Germinal center (tissue), 1 donor: ENCODE measurements at places on chromosomes 5 and 9.

- no peak for DNase-seq
These were observed 53.4 kb upstream of the IL6ST start for GRCh38 chr5:56048124-56048523.

DNA sequence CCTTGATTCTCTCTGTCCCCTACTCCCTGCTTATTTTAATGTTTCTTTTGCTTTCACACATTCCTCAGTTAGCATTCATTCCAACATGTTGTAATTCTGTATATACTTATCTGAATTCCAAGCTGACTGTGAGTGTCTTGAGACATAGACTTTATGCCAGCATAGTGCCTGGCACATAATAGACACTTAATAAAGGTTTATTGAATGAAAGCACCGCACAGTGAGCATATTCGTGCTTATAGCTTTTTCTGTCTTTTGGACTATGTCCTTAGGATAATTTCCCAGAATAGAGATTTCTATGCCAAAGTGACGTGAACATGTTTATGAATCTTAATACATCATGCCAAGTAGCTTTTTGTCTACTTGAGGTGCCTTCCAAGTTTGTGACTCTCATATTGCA lies 174.6 kb downstream of the CD180 start:
- no peak for DNase-seq

- DNase-seq = peak; percentile 53
These were observed 53.3 kb downstream of the NREP start for GRCh38 chr5:111703662-111704061.

DNA sequence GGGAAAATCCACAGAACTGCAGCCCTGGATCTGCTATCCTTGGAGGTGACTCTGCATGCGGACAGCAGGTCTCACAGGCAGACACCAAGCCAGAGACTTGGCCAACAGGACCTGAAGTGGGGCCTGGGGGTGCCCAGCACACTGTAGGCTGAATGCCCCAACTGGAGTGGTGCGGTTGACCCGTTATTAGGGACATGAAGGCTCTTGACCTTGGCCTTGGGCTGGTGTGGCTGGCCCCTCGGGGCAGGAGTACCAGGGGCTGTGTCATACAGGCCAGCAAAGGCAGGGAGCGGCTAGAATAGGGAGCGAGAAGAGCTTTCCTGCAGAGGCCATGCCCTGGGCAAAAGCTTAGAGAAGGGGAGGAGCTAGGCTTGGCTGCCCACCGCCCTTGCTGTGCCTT lies 153.2 kb upstream of the MVB12B start:
- no peak for DNase-seq

GRCh38 chr5:1110307-1111240 lies 1.3 kb downstream of the SLC12A7 start:
- no peak for DNase-seq

DNA sequence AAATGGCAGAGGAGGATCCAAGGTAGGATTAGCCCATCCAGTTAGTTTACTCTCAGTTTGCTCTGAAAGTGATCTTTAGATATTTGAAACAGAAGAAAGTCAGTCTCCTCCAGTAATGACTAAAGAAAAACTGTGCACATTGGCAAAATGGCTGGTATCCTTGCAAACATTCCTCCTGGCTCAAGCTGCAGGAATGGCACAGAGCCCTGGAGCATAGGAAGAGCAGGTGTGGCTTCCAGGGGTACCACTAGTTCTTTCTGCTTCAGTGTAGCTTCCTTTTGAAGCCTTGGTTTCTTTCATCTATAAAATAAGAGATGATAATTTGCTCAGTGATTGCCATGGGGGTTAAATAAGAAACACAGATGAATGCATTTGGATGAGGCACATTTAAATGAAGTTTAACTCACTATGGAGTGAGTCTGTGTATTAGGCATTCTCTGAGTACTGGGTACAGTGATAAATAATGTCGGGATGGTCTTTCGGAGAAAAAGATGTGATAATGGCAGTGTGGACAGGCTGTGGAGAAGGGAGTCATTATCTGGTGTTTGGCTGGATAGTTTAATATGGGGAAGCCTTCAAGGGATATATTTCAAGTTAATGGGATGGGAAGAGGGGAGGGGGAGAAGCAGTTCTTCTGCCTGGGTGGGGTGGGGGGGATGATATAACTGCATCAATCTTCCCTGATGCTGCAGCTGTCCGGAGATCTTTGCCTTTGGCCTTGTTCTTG lies 217.3 kb upstream of the KLF4 start:
- no peak for DNase-seq

DNA sequence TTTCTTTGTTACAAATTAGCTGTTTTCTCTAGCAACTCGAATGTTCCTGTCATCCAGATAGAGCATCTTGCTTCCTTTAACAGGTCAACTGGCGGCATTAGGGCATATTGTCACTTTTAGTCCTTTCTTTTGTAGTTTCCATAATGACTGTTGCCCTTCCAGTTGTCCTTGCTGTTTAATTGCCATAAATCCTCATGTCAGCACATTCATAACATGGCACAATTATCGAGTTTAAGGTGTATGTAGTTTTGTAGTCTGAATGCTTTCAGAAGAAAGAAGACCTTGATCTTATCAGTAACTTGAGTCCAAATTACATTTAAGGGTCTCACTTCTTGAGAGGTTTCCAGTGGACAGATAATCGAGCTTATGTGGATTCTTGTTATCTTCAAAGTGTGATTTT lies 161.7 kb upstream of the CDH12 start:
- DNase-seq = no peak

DNA sequence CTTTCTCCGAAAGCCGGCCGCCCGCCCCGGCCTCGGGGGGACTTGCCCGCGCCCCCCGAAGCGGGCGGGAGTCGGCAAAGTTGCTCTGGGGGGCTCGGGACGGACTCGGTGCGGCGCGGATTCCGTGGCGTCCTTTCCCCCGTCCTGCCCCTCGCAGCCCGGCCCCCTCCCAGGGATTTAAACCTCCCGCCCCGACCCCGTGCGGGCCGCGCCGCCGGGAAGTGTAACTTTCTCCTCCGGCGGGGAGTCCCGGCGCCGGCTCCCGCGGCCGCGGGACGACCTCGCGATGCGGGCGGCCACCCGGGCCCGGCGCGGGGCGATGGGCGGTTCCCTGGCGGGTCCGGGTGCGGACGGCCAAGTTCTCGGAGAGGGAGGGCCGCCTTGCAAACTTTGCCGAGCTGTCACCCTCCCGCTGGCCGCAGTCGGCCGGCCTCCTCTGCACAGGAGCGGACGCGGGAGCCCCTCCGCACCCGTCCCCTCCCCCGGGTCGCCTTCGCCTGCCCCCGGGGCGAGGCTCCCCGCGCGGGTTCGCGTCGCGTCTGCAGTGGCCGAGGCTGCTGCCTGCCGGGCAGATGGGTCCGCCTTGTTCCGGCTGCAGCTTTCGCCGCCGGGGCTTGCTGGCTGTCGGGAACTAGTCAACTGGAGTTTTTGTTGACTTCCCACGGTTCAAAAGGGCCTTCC lies 732 bp downstream of the PBX3 start:
- peak; percentile 51 for DNase-seq

- no peak for DNase-seq
These were observed 552.3 kb downstream of the EFNA5 start for GRCh38 chr5:107118184-107119019.

DNA sequence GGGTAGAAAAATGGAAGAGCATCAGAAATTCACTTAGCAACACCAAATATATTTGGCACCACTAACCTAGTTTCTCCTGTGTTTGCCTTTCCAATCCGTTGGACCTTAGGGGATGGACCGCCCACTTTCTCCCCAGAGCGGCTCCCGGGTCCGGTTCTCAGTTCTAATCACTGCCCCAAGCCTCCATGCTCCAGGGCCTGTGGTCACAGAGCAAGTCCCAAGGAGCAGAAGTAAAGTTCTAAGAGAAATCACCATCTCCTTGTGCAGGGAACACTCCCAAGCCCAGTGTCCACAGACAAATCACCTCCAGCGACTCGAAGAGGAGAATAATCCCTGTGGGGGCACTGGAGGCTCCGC lies 728 bp upstream of the SLC1A1 start:
- DNase-seq = no peak

DNA sequence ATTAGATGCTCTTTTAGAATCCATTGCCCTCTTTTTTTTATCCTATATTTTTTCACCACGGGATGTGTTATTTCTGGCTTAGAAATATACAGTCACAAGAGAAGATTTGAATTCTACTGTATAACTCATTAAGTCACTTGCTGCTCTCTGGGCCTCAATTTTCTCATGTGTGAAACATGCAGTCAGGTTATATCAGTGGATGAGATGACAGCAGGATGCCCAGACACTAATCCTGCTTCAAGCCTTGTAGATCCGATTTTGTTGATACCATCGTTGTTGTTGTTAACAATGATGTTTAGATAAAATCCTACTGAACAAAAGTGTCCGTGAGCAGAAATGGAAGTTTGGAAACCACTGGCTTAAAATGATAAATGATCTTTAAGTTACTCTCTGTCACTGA lies 421.9 kb upstream of the DMAC1 start:
- no peak for DNase-seq

DNA sequence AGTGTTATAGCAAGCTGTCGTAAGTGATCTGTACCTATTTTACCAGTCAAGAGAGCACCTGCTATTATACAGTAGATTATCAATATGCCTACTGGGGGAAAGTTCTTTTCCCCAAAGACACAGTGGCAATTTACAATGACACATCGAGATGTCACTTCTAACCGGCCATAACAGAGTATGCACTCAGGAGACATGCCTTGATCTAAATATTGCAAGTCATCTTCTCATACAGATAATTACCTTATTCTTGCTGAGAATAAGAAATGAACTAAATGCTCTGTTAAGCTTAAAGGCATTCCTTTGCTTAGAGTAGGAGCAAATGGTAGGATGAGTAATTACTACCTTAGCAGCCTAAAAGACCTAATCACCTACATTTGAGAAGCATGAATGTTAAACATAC lies 71.6 kb downstream of the PKD2L2 start:
- no peak for DNase-seq

DNA sequence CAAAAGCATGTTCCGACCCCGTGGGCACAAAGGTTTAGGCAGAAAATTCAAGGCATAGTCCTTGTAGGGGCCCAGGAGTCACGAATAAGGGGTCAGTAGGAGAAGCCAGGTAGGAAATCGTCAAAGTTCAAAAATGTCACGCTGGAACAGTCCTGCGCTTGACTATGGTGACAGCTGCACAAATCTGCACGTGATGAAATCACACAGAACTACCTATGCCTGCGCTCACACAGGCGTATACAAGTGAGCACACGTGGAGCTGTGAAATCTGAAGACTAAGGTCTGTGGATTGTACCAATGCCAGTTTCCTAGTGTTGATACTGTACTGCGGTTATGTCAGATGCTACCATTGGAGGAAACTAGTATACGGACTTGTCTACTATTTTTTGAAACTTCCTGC lies 303.1 kb upstream of the PANK3 start:
- no peak for DNase-seq

DNA sequence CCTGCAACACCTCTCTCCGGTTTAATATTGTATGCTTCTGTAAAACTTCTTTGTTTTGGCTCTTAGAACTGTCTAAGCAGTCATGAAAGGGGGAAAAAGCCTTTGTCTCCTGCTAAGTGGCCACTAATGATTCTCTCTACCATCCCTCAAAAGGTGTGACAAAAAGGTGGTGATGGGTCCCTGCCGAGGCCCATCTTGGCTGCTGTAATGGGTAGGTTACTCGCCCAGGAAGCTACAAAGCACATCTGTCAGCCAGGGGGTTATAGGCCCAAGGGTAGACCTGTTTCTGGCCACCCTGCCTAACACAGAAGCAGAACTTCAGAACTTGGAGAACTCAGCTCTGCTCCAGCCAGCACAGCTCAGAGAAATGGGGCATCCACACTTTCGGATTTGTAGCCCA lies 1.6 kb downstream of the FAM219A start:
- no peak for DNase-seq

DNA sequence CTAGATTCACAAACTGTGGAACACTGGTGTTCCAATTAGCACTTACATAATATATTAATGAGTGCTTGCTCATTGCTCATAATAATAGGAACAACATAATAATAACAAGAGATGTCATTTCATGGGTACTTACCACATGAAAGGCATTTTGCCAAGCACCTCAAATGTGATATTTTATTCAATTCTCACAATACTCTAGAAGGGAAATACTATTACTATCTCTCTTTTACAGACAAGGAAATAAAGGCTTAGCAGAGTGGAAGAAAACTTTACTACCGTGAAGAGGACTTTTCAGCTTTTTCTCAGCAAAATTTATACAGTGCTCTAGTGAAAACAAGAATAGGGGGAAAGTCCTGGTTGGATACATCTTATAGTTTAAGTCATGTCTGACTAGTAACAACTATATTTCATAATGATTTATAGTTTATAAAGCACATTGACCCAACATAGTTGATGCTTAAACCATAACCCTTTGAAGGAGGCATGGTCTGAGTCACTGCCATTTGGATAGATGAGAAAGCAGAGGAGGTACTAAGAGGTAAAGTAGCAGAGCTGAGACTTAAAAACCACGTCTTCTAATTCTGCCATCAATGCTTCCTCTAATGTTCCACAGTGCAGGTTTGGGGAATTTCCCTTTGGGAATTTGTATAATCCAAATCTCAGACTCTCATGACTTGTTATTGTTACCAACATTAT lies 124.7 kb downstream of the CEP120 start:
- DNase-seq = no peak

GRCh38 chr9:136087741-136088480 lies 7.2 kb downstream of the NACC2 start:
- no peak for DNase-seq

- DNase-seq = peak; percentile 89
These were observed 138.9 kb downstream of the RGS3 start for GRCh38 chr9:113602126-113603047.

DNA sequence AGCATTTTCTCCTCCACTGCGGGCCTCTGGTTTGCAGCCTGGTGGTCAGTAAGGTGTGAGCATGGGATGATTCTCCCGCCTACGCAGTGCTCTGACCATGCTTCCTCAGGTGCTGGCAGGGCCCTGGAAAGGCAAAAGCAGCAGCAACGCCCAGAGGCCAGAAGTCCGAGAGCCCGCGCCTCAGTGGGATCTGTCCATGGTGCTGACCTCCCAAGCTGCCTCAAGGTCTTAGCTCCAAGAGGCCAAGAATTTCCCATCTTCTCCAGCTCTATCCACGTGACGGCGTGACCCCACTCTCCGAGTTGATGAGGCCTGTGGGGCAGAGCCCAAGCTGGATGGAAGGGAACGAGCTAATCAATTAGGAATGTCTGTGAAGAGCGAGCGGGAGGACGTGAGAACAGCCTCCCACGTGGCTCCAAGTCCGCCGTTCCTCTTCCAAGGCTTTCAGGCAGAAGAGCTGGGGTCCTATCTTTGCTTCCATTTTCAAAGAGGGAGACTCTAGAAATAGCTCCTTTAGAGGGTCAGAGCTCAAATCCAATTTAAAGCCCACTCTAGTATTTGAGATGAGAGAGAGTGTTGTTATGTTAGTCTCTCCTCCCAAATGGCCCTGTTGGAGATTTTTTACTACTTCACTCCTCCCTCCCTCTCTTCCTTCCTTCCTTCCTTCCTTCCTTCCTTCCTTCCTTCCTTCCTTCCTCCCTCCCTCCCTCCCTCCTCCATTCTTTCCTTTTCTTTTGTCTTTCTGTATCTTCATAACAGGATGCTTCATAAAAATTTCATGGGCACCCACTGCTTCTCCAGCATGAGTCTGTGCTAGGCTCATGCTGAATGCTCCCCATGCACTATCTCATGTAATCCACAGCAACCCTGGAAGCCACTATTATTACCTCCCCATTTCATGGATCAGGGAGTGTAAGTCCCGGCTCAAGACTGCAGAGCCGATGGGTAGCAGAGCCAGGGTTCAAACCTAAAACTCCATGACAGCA lies 69.3 kb downstream of the OLFM1 start:
- no peak for DNase-seq
